Left ventricle myocardium inferior (tissue), 1 donor: ENCODE measurements at places on chromosomes 5 and 9. TPM values are rescaled to one million over a fixed set of nuclear protein-coding genes. Genes with fewer than 3 reads are reported as not detected.

Gene SLC2A8
- 16.1 TPM for total RNA-seq

DNA sequence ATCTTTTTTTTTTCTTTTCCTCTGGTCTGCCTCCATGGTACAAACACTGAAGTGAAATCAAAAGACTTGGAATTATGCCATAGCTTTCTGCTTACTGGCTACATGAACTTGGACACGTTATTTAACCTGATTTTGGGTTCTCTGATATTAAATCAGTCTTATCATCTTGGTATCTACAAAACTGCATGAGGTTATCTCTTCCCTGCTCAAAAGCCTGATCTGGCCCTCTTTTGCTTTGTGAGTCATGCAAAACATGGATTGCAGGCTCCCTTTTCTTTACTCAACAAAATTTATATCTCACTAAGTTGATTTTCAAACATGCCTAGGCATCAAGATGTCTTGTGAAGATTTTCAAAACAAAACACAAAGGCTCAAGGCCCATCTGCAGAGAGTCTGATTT is 45.9 kb upstream of the FST start:
- H3K27me3 ChIP-seq: no peaks in the 10 kb centered on the region
- no peaks in the 10 kb centered on the region for H3K36me3 ChIP-seq

Gene TSSK1B
- total RNA-seq: not detected

Gene CFAP90
- total RNA-seq: not detected

GRCh38 chr9:77417566-77417965 is 230.6 kb downstream of the GNA14 start:
- no peaks in the 10 kb centered on the region for H3K27me3 ChIP-seq
- H3K4me1 ChIP-seq: peaks cover 5% of the 10 kb centered on the region
- no peaks in the 10 kb centered on the region for H3K36me3 ChIP-seq
- no peak for DNase-seq
- H3K27ac ChIP-seq: no peak overlapping the region

Gene KCNMB1
- 1.3 TPM for total RNA-seq

Gene TSLP
- 5.3 TPM for total RNA-seq

Gene MARCOL
- not detected for total RNA-seq

- no peak overlapping the region for H3K4me3 ChIP-seq
- H3K36me3 ChIP-seq: no peaks in the 10 kb centered on the region
- no peak for DNase-seq
- H3K27ac ChIP-seq: no peak overlapping the region
- peaks cover 29% of the 10 kb centered on the region for H3K4me1 ChIP-seq
- H3K27me3 ChIP-seq: no peaks in the 10 kb centered on the region
These were observed 286.4 kb downstream of the EBF1 start for GRCh38 chr5:158813275-158813674.

Gene ANKS6
- 4.8 TPM for total RNA-seq

Gene QRFP
- total RNA-seq: not detected

Gene ATP10B
- total RNA-seq: not detected

- peaks cover 23% of the 10 kb centered on the region for H3K4me1 ChIP-seq
- no peak overlapping the region for H3K4me3 ChIP-seq
- H3K36me3 ChIP-seq: no peaks in the 10 kb centered on the region
- H3K27me3 ChIP-seq: peaks cover 51% of the 10 kb centered on the region
These were observed 1.6 kb downstream of the ARSI start for GRCh38 chr5:150301170-150301505.

- H3K4me1 ChIP-seq: peaks cover 7% of the 10 kb centered on the region
- H3K36me3 ChIP-seq: no peaks in the 10 kb centered on the region
- H3K4me3 ChIP-seq: no peak overlapping the region
- H3K27ac ChIP-seq: no peak overlapping the region
These were observed 20.7 kb downstream of the ANKRA2 start for GRCh38 chr5:73544429-73545402.
